ENCODE measurements at places on chromosomes 12 and 14.

- DNase-seq, result no peak
These were observed 88.0 kb upstream of the TMEM132C start for GRCh38 chr12:128178966-128179365.

GRCh38 chr12:12716151-12716792 is 896 bp upstream of the CDKN1B start:
- peak; percentile 33 for DNase-seq

- no peak for DNase-seq
These were observed 29.4 kb downstream of the PLEKHA5 start for GRCh38 chr12:19158923-19159322.

DNA sequence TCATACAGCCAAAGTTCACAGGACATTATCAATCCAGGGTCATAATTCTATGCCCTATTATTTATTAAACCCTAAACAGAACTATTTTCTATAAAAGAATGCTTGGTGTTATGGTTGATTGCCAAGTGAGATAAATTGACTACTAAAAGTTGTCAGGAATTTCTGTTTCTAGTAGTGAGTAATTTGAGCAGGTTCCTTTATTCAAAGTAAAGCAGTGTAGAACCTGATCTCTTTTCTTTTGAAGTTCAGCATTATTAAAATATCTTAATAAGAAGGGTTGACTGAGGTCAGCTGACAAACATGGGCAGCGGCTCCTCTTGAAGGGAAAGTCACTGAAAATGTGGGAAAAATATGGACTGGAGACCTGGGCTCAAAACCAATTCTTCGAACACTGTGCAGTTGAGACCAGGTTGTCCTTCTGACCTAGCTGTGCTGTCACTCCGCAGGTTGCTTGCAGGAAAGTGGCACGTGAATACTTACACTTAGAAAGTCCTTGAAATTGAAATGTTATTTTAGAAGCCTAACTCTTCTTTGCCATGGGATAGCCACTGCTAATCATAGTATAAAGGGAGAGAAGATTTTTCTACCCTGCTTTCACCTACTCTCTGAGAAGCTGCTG is 141.0 kb downstream of the RASSF9 start:
- no peak for DNase-seq

- DNase-seq, result peak; percentile 11
These were observed 7.9 kb downstream of the DYNC1H1 start for GRCh38 chr14:101972126-101972866.

GRCh38 chr12:54412348-54412747 is 6.7 kb downstream of the ITGA5 start:
- DNase-seq, result no peak

DNA sequence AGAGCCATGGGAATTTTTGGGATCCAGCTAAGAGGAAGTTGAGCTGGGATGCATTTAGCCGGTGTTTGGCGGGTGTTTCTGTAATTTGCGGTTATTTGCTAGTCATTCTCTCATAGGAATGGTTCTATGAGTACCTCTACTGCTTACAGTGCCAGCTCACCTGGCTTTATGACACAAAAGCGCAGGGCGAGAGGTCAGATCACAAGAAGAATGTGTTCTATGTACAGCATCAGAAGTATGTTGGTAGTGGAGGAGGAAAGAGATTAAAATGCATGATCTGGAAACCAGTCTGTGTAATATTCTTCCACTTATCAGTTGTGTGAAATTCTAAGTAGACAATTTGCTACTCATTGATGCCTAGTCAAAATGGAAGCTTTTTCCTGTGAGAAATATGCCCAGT is 173.3 kb downstream of the ADCK1 start:
- no peak for DNase-seq

DNA sequence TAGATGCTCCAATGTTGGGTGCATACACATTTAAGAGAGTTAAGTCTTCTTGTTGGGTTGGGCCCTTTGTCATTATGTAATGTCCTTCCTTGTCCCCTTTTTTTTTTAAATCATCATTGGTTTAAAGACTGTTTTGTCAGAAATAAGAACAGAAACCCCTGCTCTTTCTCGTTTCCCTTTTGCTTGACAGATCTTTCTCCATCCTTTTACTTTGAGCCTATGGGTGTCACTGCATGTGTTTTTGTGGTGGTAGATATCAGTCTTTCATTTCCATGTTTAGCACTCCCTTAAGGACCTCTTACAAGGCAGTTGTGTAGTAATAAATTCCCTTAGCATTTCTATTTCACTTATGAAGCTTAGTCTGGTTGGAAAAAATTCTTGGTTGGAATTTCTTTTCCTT is 47.4 kb downstream of the RTN1 start:
- no peak for DNase-seq

GRCh38 chr12:77130193-77130592 is 64.8 kb upstream of the E2F7 start:
- no peak for DNase-seq

DNA sequence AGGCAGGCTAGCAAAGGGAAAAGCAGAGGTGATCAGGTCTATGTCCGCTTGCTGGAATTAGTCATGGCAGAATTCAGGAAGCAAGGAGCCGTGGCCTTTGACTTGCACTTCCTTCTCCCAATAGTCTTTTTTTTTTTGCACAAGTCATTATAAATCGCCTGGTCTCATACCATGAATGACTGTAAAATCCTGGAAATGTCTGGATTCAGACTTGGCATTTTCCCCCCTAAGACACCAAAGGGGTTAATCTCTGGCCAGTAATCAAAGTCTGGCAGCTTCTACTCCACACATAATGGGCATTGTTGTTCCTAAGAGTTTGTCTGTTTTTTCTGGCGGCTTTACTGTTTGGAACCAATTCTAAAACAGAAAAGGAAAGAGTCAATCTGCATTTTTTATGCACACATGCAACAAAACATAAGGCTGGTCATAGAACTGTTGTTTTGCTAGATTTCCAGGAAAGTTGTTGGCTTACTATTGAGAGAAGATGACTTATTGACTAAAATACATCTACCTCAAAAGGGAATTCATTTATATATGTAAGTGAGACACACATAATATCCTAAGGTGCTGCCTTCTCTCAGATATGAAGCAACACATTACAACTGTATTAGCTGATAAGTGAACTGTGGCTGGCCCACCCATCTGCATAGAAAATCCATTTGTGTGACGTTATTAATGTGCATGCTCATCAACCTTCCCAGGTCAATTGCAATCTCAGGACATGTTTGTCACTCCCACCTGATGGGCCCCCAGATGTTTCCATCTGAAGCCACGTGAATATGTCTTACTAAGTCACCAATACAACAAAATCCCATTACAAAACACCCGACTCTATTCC is 157.3 kb downstream of the BTG1 start:
- DNase-seq, result no peak

DNA sequence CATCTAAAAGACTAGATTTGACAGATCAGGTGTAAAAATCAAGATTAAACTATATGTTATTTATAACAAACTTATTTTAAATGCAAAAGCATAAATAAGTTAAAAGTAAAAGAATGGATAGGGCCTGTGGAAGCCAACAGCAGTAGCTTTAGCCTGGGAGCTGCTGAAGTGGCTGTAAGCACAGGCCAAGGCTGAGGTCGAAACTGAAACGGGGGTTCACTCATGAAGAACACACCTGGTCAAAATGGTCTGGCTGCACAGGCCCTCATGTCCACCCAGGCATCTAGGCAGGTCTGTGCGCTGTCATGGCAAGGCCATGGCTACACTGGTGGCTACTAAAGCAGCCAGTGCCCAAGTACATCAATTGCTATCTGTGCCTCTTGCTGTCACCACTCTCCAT is 23.1 kb downstream of the CATSPERB start:
- DNase-seq, result no peak

DNA sequence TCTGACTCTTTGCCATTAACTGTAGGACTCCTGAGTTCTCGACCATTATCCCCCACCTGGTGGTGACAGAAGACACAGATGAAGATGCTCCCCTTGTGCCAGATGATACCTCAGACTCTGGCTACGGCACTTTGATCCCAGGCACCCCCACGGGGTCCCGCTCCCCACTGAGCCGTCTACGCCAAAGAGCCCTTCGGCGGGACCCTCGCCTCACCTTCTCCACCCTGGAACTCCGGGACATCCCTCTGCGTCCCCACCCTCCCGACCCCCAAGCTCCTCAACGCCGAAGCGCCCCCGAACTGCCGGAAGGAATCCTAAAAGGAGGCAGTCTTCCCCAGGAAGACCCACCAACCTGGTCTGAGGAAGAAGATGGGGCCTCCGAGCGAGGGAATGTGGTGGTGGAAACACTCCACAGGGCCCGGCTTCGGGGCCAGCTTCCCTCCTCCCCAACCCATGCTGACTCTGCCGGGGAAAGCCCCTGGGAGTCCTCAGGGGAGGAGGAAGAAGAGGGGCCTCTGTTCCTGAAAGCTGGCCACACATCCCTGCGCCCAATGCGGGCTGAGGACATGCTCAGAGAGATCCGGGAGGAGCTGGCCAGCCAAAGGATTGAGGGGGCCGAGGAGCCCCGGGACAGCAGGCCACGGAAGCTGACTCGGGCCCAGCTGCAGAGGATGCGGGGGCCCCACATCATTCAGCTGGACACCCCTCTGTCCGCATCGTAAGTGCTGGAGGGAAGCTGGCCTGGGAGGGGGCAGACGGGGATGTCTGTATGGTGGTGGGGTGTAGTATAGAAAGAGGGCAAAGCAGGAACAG is 14.4 kb downstream of the TNFRSF1A start:
- DNase-seq, result no peak

- no peak for DNase-seq
These were observed 83.4 kb downstream of the NAV3 start for GRCh38 chr12:77914081-77914488.

GRCh38 chr12:12881151-12881909 is 10.0 kb upstream of the GPRC5A start:
- peak; percentile 9 for DNase-seq

DNA sequence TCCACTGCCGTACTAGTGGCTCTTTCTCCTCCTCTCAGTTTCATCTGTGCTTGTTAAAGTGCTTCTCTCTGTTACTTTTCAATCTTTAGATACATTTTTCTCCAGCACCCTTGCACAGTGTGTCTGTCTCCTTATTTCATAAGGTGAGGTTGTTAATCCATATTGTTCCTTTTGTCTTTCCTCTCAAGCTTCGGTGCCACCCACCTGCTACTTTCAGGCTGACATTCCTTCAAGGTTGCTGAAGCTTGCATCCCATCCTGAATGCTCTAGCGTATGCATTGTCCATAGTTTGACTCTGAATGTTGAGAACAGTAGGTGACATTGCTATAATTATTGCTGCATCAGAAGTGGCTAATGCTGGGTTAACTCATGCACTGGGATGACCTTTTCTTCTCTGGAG is 20.6 kb downstream of the TUNAR start:
- no peak for DNase-seq

GRCh38 chr12:124680863-124681778 is 113.7 kb upstream of the NCOR2 start:
- DNase-seq, result peak; percentile 63
